Thyroid gland (tissue), 4 donors: ENCODE measurements at places on chromosomes 5 and 9. TPM values are rescaled to one million over a fixed set of nuclear protein-coding genes. Genes with fewer than 3 reads are reported as not detected.
A peak's percentile ranks its signal among the peaks of the same experiment; 100 is the strongest.

DNA sequence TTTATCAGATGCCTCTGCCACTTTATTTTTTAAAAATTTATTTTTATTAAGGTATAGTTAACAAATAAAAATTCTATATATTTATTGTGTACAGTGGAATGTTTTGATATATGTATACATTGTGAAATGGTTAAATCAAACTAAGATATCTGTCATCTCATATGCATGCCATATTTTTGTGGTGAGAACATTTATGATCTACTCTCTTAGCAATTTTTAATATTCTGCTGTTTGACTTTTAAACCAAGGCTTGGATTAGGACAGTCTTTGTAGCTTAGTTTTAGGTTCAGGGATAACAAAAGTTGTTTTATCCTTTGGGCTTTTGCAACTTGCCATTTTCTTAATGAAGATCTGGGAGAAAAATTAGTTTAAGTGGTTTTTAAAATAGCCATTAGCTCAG lies 46.0 kb upstream of the CDKN2B start:
- H3K27ac ChIP-seq, result no peak overlapping the region
- no peak for DNase-seq
- H3K4me1 ChIP-seq, result no peaks in the 10 kb centered on the region
- H3K4me3 ChIP-seq, result no peak overlapping the region
- no peaks in the 10 kb centered on the region for H3K27me3 ChIP-seq
- no peaks in the 10 kb centered on the region for H3K36me3 ChIP-seq

DNA sequence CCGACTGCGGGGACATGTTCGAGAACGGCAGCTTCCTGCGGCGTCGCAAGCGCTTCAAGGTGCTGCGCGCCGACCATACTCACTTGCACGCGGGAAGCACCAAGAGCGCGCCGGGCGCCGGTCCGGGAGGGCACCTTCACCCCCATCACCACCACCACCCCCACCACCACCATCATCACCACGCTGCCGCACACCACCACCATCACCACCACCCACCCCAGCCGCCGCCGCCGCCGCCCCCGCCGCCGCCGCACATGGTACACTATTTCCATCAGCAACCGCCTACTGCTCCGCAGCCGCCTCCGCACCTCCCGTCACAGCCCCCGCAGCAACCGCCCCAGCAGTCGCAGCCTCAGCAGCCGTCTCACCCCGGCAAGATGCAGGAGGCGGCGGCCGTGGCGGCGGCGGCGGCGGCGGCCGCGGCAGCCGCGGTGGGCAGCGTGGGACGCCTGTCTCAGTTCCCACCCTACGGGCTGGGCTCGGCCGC lies 514 bp downstream of the FOXB2 start:
- H3K4me1 ChIP-seq, result peaks cover 42% of the 10 kb centered on the region
- H3K4me3 ChIP-seq, result no peak overlapping the region
- no peaks in the 10 kb centered on the region for H3K36me3 ChIP-seq
- peaks cover 73% of the 10 kb centered on the region for H3K27me3 ChIP-seq

GRCh38 chr5:160310140-160310539 lies 2.2 kb downstream of the CCNJL start:
- H3K36me3 ChIP-seq, result no peaks in the 10 kb centered on the region
- H3K27me3 ChIP-seq, result no peaks in the 10 kb centered on the region
- no peak overlapping the region for H3K4me3 ChIP-seq
- peaks cover 4% of the 10 kb centered on the region for H3K4me1 ChIP-seq
- H3K27ac ChIP-seq, result no peak overlapping the region
- DNase-seq, result peak; percentile 17

DNA sequence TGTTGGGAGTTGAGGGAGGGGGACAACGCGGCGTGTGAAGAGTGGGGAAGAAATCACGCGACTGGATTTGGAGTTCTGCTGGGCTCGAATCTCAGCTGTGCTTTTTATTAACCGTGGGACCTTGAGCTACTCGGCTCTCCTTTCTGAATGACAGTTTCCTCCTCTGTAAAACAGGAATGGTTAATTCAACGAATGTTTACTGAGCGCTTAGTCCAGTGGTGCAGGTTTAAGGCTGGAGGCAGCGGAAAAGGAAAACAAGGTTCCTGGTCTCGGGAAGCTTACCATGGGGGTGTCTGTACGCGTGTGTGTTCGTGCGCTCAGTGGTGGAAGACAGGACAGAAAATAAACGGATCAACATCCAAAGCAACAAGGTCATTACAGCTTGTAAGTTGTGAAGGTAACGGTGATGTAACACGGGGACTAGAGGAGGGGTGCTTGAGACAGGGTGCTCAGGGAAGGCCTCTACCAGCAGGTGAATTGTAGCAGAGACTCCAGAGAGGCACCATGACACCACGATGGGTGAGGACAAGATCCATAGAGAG lies 277 bp downstream of the EIF4E1B start:
- no peaks in the 10 kb centered on the region for H3K36me3 ChIP-seq
- peaks cover 3% of the 10 kb centered on the region for H3K4me1 ChIP-seq
- H3K27me3 ChIP-seq, result peaks cover 22% of the 10 kb centered on the region
- H3K27ac ChIP-seq, result no peak overlapping the region
- no peak for DNase-seq
- H3K4me3 ChIP-seq, result no peak overlapping the region

DNA sequence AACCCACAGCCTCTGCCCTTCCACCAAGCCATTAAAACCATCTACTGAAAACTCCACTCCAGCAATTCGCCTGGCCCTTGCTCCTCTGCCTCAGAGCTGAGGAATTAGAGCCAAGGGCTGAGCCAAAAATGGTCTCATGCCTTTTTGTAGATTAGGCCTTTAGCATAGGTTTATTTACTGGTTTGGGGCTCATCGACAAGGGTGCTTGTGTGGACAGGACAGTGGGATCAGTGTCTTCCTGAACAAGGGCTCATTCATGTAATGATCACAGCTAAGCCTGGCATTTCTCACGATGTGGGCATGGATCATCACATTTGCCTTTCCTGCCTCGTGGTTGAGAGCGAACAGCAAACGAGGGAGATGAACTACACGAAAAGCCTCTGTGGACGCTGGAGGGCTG lies 59.2 kb upstream of the PHF24 start:
- no peak overlapping the region for H3K27ac ChIP-seq
- no peak overlapping the region for H3K4me3 ChIP-seq
- no peak for DNase-seq
- no peaks in the 10 kb centered on the region for H3K4me1 ChIP-seq
- H3K27me3 ChIP-seq, result no peaks in the 10 kb centered on the region

DNA sequence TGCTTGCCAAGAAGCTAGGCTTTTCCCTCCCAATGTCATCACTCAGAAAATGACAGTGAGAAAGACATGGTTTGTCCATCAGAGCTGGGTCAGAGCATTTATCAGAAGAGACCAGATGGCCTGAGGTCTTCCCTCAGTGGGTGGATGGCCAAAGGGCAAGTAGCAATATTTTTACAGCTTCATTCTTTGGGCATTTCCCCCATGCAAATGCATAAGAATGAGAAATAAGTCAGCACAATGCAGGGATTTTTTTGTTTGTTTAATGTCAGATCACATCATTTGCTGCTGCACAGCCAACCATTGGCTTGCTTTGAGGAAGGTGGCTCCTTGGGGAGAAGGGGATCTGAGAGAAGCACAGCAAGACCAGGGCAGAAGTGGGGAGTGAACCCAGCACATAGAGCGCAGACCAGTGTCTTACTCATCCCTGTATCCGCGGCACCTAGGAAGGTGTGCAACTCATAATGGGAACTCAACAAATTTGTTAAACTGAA lies 209.6 kb downstream of the SEMA6A start:
- H3K36me3 ChIP-seq, result no peaks in the 10 kb centered on the region
- no peak overlapping the region for H3K27ac ChIP-seq
- no peaks in the 10 kb centered on the region for H3K27me3 ChIP-seq
- peaks cover 11% of the 10 kb centered on the region for H3K4me1 ChIP-seq

- H3K27ac ChIP-seq, result no peak overlapping the region
- DNase-seq, result no peak
- no peaks in the 10 kb centered on the region for H3K27me3 ChIP-seq
- H3K36me3 ChIP-seq, result no peaks in the 10 kb centered on the region
- H3K4me3 ChIP-seq, result no peak overlapping the region
- no peaks in the 10 kb centered on the region for H3K4me1 ChIP-seq
Observed at GRCh38 chr9:92429836-92430235, 5.6 kb upstream of the OMD start.

GRCh38 chr9:78857373-78858225 lies 560.7 kb downstream of the PSAT1 start:
- H3K36me3 ChIP-seq, result no peaks in the 10 kb centered on the region
- no peaks in the 10 kb centered on the region for H3K4me1 ChIP-seq
- no peak overlapping the region for H3K27ac ChIP-seq
- no peak for DNase-seq
- no peak overlapping the region for H3K4me3 ChIP-seq
- H3K27me3 ChIP-seq, result no peaks in the 10 kb centered on the region

GRCh38 chr9:128862401-128862851 lies 19.3 kb downstream of the KYAT1 start:
- peak overlapping the region; percentile 78 for H3K27ac ChIP-seq
- H3K4me1 ChIP-seq, result peaks cover 36% of the 10 kb centered on the region
- H3K27me3 ChIP-seq, result no peaks in the 10 kb centered on the region
- no peaks in the 10 kb centered on the region for H3K36me3 ChIP-seq
- peak; percentile 94 for DNase-seq

- no peaks in the 10 kb centered on the region for H3K27me3 ChIP-seq
- H3K4me3 ChIP-seq, result no peak overlapping the region
- no peaks in the 10 kb centered on the region for H3K36me3 ChIP-seq
- no peak overlapping the region for H3K27ac ChIP-seq
Observed at GRCh38 chr5:97737608-97738007, 554.6 kb upstream of the RIOK2 start.

GRCh38 chr5:138925090-138925635 lies 50.0 kb upstream of the LRRTM2 start:
- peaks cover 34% of the 10 kb centered on the region for H3K36me3 ChIP-seq
- H3K4me1 ChIP-seq, result peaks cover 31% of the 10 kb centered on the region
- no peaks in the 10 kb centered on the region for H3K27me3 ChIP-seq
- H3K27ac ChIP-seq, result no peak overlapping the region

- H3K27ac ChIP-seq, result peak overlapping the region; percentile 59
- H3K36me3 ChIP-seq, result no peaks in the 10 kb centered on the region
- H3K4me3 ChIP-seq, result no peak overlapping the region
- DNase-seq, result peak; percentile 50
Observed at GRCh38 chr5:160315968-160316367, 3.6 kb upstream of the CCNJL start.

- DNase-seq, result no peak
- H3K4me3 ChIP-seq, result no peak overlapping the region
- H3K36me3 ChIP-seq, result no peaks in the 10 kb centered on the region
- no peak overlapping the region for H3K27ac ChIP-seq
Observed at GRCh38 chr5:95068289-95068910, 216.5 kb downstream of the MCTP1 start.

DNA sequence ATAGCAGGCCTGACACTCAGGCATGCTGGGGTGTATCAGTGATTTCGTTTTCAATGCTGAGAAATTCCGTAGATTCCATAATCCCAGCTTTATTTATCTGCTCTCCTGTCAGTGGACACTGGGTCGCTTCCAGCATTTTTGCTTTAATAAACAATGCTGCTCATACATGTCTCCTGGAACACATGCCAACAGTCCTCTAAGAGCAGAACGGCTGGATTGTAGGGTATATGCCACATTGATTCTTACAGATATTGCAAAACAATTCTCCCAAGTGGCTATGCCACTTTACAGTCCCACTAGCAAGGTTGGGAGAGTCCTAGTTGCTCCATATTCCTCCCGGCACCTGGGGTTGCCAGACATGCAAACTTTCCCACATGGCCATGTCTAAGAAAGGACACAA lies 81.9 kb downstream of the RAPGEF1 start:
- no peak overlapping the region for H3K4me3 ChIP-seq
- no peak overlapping the region for H3K27ac ChIP-seq
- H3K27me3 ChIP-seq, result no peaks in the 10 kb centered on the region
- DNase-seq, result no peak
- H3K36me3 ChIP-seq, result no peaks in the 10 kb centered on the region

DNA sequence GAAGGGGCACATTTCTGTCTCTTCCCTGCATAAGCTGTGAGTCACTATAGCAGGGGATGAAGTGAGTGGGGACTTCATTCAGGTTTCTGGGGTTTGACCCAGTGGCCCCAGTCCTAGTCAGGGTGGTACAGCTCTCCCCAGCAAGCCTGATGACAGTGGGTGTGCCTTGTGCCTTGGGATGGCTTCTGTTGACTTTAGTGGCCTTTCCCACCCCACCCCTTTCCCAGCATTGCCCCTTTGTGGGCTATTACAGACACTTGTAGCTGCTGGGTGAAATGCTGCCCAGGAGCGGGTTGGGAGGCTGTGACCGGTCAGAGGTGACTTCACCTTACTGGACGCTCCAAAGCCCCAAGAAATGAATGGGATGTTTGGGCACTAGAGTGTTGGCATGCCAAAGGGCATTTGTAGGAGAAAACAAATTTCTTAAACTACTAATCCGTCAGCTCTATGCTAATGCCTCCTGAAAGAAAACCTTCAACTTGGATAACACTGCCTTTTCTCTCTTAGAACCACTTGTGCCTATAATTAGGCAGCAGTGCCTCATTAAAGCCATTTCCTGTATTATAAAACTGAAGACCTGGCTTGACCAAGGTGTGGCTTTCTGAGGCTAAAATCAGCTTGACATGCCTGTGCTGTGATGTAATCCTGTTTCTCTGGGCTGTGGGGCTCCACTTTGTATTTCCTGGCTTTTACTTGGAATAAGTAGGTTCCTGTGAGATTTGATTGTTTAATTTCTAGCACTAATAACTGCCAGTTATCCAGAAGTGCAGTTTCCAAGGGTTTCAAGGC lies 119.0 kb upstream of the SLC25A48 start:
- H3K27me3 ChIP-seq, result no peaks in the 10 kb centered on the region
- H3K36me3 ChIP-seq, result no peaks in the 10 kb centered on the region
- H3K4me1 ChIP-seq, result no peaks in the 10 kb centered on the region
- no peak overlapping the region for H3K27ac ChIP-seq
- DNase-seq, result no peak

DNA sequence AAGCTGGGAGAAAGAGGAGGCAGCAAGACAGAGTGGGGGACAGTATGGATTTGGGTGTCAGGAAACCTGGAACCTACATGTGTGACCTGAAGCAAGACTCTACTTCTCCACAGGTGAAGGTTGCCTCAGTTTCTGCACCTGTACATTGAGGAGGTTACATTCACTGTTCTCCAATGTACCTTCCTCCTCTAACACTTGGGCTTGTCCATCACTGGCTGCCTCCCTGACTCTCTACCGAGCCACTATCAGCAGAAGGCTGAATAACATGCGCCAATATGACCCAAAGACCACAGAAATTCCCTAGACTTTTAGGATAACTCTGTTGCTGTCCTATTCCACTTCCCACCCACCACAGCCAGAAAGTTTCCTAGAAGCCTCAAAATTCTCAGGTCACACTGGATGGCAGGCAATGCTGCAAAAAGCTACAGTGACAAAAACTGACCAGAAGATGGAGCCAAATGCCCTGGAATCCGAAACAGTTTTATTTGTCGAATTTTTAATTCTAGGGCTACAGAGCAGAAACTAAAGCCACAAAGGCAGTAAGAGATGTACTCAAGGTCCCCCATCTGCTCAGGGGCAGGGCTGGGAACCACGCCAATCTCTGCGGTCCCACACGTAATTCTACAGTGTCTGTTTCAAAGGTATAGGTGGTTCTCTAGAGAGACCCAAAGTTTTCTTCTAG lies 64.4 kb downstream of the FAM114A2 start:
- H3K4me1 ChIP-seq, result no peaks in the 10 kb centered on the region
- DNase-seq, result peak; percentile 11
- no peaks in the 10 kb centered on the region for H3K27me3 ChIP-seq
- H3K36me3 ChIP-seq, result no peaks in the 10 kb centered on the region
- H3K4me3 ChIP-seq, result no peak overlapping the region

GRCh38 chr5:178507151-178507932 lies 82.9 kb downstream of the COL23A1 start:
- peak overlapping the region; percentile 67 for H3K27ac ChIP-seq
- no peaks in the 10 kb centered on the region for H3K27me3 ChIP-seq
- no peak overlapping the region for H3K4me3 ChIP-seq
- H3K4me1 ChIP-seq, result peaks cover 49% of the 10 kb centered on the region
- DNase-seq, result no peak

Gene AQP3
- total RNA-seq, result 2.1 TPM

Gene PCDHB2
- total RNA-seq, result 3.2 TPM

Gene UBLCP1
- total RNA-seq, result 17.9 TPM

Gene TRIM36
- total RNA-seq, result 0.22 TPM

Gene KCNT1
- not detected for total RNA-seq

Gene GRIN1
- total RNA-seq, result not detected

Gene HTR4
- total RNA-seq, result not detected

Gene ARHGEF28
- 53.2 TPM for total RNA-seq
